NCI-H2029 (cell line): ENCODE measurements at places on chromosomes 5 and 9.

- DNase-seq: no peak
Measured at GRCh38 chr5:107486489-107486888, 184.2 kb downstream of the EFNA5 start.

GRCh38 chr9:130670644-130671043, 6.2 kb downstream of the PRDM12 start:
- no peak for DNase-seq

GRCh38 chr5:150158170-150158949, 2.7 kb upstream of the PDGFRB start:
- DNase-seq: no peak

- DNase-seq: no peak
Measured at GRCh38 chr5:89435347-89435746, 552.4 kb upstream of the MEF2C start.
